ENCODE measurements at places on chromosomes 3 and 15. TPM values are rescaled to one million over a fixed set of nuclear protein-coding genes. Genes with fewer than 3 reads are reported as not detected.
A peak's percentile ranks its signal among the peaks of the same experiment; 100 is the strongest.

DNA sequence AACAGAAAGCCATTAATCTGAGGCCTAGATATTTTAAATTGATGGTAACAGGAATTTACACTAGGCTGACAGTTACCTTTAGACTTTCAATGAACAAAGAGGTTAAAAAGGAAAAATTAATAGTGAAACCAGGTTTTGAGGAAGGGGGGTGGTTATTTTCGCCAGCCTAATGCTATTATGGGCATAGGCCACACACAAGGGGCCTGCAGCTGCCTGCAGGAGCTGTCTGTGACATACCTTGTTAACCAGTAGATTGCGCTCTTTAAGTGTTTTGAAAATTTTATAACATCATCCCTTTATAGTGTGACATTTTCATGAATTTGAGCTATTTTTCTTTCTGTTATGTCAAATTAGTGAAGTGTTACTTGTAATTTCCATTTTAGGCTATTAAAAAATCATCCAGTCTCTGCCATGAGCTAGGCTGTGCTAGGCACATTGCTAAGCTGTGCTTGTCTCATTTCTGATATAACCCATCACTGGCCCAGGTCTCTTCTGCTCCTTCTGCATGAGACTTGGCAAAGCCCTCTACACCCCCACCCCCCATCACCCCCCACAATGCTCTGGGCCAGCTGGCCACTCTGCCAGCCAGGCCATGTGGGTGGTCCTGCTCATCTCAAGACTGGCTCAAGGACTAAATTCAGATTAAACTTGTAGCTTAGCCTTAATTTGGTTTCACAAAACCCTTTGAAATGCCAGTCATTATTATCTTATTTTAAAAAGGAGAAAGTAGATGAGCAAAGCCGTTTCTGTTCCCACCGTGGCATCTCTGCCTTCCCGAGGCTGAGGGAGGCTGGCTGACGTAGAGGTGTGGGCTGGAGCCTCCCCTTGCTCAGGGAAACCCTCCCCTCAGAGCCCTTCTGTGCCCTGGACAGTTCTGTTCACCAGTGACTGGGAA is 48.4 kb upstream of the SEC22A start:
- DNase-seq = peak; percentile 23

DNA sequence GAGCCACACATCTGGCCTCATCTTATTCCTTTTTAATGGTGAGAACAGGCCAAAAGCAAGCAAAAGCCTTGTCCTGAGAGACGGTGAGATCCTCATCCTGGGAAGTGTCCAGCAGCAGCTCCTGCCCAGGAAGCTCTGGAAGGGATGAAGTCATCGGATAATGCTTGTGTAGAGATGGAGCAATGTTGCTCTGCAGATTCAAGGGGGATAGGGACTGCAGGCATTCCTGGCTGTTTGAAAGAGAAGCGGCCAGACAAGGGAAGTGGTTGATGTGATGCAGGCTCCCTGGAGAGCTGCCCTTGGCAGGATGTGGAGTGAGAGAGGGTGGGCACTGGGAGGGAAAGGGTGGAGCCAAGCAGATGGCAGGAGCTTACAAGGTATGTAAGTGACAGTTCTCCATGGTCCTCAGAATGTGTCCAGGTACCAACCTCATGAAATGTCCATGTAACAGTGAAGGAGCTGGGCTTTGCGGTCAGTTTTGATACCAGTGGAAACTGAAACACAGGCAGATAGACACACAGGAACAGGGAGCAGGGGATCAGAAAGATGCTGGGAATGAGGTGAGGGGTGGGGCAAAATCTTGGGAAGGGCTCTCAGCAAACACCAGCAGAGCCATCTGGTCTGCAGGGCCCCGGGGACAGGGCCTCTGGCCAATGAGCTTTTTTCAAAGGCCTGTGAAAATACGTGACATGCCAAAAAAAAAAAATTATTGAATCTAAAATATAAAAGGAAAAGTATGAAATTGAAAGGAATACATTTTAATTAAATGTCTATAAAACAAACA is 32.2 kb upstream of the LACTB start:
- no peak for DNase-seq

DNA sequence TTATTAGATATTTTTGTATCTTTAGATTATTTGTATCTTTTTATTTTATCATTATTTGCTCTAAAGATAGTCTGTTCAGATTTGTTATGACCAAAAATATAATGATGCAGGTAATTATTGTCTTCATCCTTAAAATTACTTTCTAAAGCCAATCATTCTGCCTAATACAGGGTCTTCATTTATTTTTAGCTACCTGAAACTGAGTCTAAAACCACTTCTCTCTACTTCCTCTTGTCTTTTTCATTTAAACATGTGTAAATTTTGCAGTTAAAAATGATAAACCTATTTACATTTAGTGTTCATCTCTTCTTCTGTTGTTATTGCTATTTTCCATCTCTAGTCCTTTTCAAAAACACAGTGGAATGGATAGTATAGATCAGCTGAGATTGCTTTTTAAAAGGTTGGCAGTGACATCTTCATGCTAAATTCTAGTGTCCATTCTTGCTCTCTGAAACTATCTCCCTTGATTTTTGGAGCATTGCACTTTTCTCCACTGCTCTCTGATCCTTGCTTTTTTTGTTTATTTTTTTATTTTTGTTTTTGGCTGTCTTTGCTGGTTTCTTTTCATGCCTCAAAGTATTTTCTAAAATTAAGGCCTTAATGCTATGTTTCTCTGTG is 91.8 kb downstream of the UBE2E2 start:
- no peak for DNase-seq

Gene BSN
- total RNA-seq = 1.1 TPM

Gene LSM3
- 2.1 TPM for total RNA-seq

DNA sequence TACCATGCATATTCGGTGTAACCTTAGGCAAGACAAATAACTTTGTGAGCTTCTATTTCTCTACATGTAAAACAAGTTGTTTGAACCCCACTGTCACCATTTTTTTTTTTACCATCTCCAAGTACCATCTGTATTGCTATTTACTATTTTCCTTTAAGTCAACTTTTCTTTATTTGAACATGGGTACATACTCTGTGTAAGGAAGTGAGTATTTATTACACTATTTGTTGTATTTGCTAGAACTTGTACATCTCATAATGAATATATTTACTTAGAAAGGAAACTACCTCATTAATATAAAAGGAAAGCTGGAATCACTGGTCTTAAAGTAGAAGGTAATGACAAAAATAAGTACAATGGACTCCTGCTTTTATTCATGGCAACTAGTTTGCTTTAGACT is 69.9 kb downstream of the WNT5A start:
- DNase-seq = no peak

- DNase-seq = no peak
These were observed 106.3 kb upstream of the RNU6-1 start for GRCh38 chr15:67945951-67946700.

Gene SLC51B
- total RNA-seq = 0.69 TPM

GRCh38 chr15:40956541-40956982 is 3.3 kb downstream of the CHAC1 start:
- no peak for DNase-seq

GRCh38 chr3:86029590-86029989 is 961.4 kb downstream of the VGLL3 start:
- DNase-seq = no peak

DNA sequence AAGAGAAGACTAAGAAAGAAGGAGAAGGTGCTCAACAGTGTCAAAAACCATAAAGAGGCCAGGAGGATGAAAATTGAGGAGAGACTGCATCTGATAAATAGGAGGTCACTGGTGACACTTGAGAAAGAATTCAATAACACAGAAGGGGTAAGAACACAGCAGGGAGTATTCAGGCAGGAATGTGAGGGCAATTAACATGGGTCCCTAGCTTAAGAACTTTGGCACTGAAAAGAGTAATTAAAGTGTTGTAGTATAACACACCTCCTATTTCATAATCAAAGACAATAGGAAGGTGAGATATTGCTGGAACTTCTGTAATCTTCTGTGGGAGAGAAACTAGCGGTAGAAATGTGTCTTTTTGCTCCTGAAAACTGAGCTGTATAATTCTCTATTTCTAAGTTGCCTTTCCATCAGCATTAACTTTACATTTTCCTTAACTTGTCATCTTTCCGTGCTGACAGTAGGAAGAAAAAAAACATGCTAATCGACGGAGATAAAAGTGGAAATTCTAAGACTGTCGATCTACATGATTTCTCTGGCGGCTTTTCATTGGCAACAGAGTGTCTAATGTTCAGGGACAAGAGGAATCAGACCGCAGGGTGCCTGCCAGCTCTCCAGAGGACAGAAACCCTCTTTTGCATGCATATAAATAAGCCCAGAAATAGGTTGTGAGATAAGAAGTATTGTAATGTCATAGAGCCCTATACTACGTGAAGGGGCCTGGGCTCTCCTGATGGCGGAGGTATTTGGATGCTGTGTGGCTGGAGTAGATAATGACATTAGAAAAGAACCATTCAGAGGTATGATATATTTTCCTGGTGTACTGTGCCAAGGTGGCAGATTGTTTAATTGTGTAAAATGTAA is 147.9 kb upstream of the GAP43 start:
- no peak for DNase-seq

- no peak for DNase-seq
These were observed 598.6 kb downstream of the FOXP1 start for GRCh38 chr3:70984776-70985482.

DNA sequence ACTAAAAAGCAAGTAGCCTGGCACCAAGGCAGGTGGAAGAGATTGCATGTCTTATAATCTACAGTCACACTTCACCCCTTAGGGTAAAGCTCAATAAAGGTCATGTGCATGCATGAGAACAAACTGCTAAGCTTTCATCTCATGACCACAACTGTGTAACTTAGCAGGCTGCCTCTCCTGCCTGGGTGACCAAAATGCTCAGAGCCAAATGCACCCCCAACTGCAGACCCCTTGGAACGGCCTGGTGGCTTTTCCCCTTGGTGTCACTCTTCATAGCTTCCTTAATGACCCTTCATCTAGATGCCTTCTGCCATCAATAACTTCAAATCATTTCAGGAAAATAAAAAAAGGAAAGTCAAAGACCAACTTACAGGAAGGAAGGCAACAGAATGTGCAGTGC is 88.1 kb downstream of the ADAMTS17 start:
- DNase-seq = no peak

DNA sequence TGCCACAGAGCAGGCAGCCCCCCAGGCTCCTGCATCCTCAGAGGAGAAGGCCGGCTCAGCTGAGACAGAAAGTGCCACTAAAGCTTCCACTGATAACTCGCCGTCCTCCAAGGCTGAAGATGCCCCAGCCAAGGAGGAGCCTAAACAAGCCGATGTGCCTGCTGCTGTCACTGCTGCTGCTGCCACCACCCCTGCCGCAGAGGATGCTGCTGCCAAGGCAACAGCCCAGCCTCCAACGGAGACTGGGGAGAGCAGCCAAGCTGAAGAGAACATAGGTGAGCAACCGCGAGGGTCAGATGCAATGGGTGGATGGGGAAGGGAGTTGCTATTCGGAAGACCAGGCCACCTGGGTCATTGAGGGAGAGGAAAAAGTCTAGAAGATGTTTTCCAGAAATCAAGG is 53.0 kb downstream of the GAP43 start:
- DNase-seq = peak; percentile 30

GRCh38 chr3:125128861-125129501 is 73.2 kb upstream of the HEG1 start:
- no peak for DNase-seq

Gene BUB1B
- total RNA-seq = 3.0 TPM

- no peak for DNase-seq
These were observed 245.4 kb downstream of the ULK4 start for GRCh38 chr3:41716471-41716870.

DNA sequence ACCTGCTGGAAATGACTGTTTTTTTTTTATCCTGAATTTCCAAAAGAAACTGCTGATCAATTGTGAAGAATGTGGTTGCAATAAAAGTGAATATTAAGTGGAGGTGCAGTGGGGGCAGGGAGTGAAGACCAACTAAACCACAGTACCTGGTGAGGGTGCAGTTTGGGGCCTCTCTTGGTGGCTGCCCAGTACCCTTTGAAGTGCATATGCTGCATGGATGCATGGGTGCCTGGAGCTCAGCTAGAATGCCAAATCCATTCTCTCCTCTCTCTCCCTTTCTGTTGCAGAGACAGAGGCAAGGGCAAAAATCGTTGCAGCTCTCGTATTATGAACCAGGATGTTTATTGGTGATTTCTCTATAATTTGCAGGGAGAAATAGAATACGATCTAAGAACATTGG is 420.5 kb upstream of the ONECUT1 start:
- no peak for DNase-seq

- no peak for DNase-seq
These were observed 451.7 kb downstream of the PYDC2 start for GRCh38 chr3:191912616-191913204.

- DNase-seq = peak; percentile 33
These were observed 23.5 kb downstream of the MAGEF1 start for GRCh38 chr3:184688251-184688881.

GRCh38 chr3:46110701-46111493 is 83.6 kb upstream of the XCR1 start:
- DNase-seq = no peak

- no peak for DNase-seq
These were observed 375.1 kb upstream of the THBS1 start for GRCh38 chr15:39205506-39206371.

Gene SH2D7
- total RNA-seq = 0.09 TPM

- no peak for DNase-seq
These were observed 35.0 kb upstream of the DNAJC13 start for GRCh38 chr3:132382267-132382666.

Data from upper lobe of left lung (tissue), 6 donors.